Fibroblast of skin of back (primary cell): ENCODE measurements at places on chromosomes 12 and 14.

GRCh38 chr12:82097877-82098276, 260.3 kb downstream of the CCDC59 start:
- no peak for DNase-seq

DNA sequence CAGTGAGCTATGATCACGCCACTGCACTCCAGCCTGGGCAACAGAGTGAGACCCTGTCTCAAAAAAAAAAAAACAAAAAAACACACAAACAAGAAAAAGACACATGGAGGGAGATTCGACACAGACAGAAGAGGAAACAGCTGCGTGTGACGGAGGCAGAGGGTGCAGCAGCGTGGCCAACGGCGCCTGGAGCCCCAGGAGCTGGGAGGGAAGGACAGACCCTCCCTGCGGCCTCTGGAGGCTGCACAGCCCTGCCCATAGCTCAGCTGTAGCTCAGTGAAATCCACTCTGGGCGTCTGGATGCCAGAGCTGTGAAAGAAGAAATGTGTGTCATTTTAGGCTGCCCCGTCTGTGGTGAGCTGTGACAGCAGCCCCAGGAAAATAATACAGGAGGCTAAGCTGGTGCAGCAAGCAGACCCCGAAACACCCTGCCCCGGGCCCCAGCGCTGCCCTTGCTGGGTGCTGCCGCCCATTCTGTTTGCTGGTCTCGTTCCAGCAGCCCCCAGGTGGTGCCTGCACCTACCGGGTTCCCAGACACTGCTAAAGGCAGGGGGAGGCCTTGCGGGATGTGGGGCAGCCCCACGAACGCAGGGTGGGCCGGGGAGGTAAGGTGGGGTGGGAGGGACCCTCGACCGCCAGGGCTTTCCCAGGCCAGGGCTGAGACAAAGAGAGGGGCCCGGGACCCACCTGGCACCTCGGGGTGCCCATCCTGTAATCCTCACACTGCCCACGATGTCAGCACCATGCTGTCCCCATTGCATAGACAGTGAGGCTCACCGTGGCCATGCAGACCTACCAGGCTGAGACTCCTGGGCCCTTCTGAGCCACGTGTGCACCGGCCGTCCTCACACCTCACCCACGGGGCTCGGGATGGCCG, 21.2 kb downstream of the GALNT9 start:
- no peak for DNase-seq

DNA sequence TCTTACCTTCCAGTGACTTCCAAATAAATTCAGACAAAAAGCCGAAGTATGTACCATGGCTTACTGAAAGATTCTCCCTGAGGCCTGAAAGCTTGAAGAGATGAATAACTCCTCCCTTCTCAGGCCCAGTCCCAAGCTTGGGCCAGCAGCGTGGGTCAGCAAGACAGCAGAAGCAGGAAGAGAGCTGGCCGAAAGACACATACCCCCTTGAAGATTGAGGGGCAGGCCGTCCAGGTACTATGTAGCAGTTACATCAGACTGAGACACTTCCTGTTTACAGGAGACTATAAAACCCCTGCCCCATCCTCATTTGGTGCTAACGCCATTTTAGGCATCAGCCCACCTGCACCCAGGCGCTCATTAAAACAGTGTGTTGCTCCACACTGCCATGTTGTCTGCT, 15.0 kb downstream of the NDUFA12 start:
- no peak for DNase-seq

DNA sequence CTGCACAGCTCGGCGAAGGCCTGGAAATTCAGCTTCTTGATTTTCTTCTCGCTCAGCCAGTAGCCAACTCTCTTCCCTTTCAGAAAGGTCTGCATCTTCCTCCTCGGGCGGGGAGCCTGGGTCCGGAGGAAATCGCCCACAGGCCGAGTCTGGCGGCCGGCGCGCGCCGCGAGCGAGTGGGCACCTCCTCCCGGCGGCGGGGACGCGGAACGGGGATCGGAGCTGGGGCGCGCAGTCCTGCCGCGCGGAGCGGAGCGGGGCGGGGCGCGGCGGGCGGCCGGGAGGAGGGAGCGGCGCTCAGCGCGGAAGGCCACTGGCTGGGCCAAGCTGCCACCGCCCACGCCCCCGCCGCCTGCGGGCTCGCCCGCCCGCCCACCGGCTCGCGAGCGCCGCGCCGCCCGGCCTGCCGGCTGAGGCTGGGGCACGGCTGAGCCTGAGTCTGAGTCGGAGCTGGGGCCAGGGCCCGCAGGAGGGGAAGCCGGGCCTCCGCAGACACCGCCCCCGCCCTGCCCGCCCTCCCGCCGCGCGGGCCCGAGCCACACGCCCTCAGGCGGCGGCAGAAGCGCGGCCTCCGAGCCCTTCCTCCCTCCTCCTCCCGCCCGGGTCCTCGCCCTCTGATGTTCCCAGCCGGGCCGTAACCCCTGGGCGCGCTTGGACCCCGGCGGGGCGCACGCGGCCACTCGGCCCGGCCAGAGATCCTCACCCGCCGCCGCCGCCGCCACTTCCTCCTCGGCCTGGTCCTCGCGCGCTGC, 480 bp downstream of the ITPK1 start:
- DNase-seq, result peak; percentile 87

DNA sequence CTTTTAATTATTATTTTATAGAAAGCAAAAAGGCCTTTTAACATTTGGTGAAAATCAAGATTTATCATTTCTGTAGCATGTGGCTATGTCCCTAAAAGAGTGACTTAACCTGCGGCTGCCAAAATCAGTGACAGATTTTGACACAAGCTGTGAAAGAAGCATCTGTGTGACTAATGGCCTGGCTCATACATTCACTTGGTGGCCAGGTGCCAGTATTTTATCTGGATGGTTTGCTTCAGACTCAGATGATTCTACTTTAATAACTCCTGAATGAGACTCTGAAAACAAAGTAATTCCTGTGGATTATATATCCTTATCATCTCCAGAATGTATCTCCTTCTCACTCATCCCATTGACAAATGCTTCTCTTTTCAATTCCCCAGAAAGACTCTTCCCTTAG, 103.0 kb downstream of the FSCB start:
- DNase-seq, result peak; percentile 12

DNA sequence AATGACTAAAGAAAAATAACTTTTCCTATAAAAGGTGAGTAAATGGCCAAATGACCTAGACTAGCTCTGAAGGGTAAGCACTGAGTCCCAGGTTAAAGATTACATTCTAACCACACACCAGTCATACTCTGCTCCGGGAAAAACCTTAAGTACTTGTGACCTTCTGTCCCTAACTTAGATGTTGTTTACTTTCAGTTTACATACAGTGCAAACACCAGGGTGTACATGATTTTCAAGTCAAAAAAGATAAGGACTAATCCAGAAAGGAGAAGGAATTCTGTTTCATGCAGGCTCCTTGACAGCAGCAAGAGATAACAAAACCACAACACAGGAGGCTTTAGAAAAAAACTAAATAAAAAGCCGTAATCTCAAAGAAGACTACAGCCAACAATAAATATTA, 174.2 kb downstream of the PPM1H start:
- no peak for DNase-seq

DNA sequence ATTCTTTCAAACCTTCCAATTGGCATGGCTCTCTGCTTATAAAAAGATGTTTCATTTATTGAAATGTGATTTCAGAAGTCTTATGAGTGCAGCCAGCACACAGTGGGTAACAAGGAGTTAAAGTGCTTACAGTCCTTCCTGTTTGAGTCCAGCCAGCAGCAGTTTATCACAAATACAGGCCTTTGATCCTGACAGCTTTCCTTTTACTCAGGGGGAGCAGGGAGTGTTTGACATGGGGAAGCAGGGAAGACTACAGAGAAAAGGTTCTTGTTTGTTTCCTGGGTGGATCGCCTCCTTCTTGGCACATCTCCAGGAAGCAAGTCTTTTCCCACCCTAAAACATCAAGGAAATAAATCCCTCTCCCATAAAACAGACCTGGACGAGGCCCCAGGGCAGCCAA, 216.1 kb downstream of the MSRB3 start:
- no peak for DNase-seq

DNA sequence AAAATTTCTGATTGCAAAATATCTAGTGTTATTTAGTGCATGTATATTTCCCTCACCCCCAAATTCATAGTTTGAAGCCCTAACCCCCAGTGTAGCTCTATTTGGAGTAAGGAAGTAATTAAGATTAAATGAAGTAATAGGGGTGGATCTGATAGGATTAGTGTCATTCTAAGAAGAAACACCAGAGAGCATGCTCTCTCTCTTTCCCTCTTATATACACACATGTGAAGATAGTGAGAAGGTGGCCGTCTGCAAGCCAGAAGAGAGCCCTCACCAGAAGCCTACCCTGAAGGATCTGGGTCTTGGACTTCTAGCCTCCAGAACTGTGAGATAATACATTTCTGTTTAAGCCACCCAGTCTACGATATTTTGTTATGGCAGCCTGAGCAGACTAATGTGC, 120.3 kb downstream of the TMEM30B start:
- no peak for DNase-seq

GRCh38 chr12:45644541-45644940, 85.0 kb upstream of the ARID2 start:
- DNase-seq, result peak; percentile 9

DNA sequence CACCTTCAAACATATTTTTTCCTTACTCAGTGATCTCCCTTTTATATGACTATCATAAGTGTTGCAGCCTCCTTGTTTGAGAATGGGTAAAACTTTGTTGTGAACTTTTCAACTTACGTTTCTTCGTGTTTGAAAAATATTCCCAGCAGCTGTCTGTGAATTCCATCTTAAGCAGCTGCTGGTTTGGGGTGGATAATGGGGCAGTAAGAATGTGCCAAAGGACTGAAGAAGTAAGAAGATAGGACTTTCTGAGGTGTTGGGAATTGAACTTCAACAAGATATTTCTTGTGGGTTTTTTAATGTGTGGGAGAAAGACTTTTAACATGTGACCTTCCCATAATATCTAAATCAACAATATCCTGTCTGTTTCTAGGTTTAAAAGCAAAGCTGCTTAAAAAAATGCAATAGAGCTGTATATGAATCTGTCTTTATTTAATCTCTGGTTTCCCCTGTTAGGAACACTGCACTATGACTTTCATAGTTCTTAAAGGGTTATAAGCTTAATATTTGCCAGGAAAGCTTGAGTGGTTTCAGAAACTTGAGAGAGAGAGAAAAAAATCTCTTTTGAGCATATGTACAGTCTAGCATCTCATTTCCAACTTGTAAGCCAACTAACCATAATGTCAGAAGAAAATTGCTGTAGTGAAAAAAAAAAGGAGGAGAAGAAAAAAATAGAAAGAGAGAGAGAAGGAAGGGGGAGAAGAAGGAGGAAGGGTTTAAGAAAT, 1659.2 kb upstream of the FLRT2 start:
- no peak for DNase-seq

GRCh38 chr12:6235906-6236640, 35.9 kb downstream of the CD9 start:
- no peak for DNase-seq

- DNase-seq, result no peak
These were observed 12.5 kb downstream of the IFNG-AS1 start for GRCh38 chr12:68001486-68002466.

GRCh38 chr12:111239235-111239634, 129.7 kb downstream of the PHETA1 start:
- DNase-seq, result no peak

GRCh38 chr12:94322346-94322745, 137.3 kb downstream of the CEP83 start:
- DNase-seq, result no peak

DNA sequence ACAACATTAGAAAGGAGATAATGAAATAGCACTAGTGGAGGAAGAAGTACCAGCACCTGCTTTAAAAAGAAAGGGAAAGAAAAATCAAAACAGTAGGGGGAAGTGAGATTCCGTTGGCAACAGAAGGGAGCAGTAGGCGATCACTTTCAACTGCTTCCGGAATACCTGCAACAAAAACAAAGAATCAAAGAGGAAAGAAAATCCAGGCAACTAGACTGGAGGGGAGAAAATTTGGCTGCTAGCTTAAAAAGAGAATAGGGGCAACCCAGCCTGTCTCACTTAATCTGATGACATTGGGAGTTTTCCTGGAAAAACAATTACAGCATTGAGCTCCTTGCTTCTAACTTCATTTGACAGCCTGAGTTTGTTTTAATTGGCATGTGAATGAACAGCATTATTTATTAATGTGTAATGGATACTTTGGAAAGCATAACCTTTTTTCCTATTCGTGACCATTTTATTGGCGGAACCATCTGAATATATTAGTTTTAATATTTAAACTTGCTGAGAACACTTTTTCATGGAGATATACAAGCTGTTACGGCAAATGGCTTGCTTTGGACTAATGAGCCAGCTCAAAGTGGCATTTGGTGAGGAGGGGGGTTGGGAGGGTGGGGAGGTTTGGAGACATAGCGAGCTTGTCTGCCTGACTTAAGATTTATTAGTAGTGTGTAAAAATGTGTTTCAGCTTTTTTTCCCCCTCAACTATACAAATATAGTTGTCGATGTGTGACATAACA, 2.5 kb upstream of the DACT1 start:
- no peak for DNase-seq

GRCh38 chr12:113955109-113955970, 10.8 kb downstream of the RBM19 start:
- DNase-seq, result peak; percentile 21

- peak; percentile 39 for DNase-seq
These were observed 1.4 kb downstream of the PLXNC1 start for GRCh38 chr12:94149781-94150239.

- no peak for DNase-seq
These were observed 2.5 kb downstream of the HVCN1 start for GRCh38 chr12:110686294-110686903.

DNA sequence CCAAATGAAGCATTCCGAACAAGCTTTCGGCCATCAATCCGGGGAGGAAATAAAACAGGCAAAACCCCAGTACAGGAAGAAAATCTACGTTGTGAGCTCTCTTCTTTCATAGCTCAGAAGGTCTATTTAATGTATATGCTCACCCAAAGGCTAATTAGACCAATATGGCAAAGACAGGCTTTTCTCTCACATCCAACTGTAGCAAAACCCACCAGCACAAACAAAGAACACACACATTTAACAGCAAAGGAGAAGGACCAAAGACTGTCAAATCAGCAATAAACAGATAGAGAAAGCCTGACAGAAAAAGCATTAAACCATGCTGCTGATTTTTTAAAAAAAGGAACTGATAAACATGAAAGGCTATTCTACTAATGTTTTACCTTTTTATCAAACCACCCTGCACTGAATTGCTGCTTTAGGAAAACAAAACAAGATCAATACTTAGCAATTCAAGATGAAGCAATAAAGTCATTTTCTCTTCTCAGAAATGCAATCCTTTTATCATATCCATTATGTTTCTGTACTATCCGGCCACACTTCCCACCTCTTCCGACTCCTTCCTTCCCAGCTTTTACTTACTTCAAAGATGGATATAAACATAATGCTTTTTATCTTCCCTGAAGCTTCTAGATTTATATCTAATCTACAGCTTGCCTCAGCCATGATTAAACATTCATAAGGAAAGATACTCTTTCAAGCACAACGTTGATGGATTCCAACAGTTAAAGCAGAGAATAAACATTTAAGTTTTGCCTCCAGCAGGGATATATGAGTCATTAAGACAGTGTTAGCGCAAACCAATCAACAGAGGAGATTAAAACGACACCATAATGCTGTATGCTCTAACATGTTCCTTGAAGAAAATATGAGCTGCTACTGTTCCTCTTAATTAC, 74.6 kb upstream of the BBS10 start:
- DNase-seq, result peak; percentile 57

- peak; percentile 58 for DNase-seq
These were observed 721 bp downstream of the CABP1 start for GRCh38 chr12:120640861-120641833.
